Left colon (tissue), 2 donors: ENCODE measurements at places on chromosomes 7 and 10.

- no peak for DNase-seq
These were observed 41.5 kb downstream of the MINDY4 start for GRCh38 chr7:30812676-30813075.

DNA sequence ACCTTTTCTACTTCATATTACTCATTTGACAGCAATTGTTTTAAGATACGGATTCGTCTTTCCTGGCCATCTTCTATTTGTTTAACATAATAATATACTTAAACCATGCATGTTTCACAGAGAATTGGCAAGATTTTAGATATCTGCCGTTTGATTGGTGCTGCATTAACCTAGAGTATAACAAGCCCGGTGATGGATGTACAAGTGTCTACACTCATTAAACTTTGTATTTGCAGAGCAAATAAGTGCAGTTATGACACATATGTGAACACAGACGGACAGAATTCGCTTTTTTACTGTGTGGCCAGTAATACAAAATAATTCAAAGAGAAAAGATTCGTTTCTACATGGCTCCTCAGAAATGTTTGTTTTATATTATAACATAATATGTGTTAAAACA is 116.1 kb downstream of the ARL4A start:
- no peak for DNase-seq

- no peak for DNase-seq
These were observed 488.4 kb downstream of the NXPH1 start for GRCh38 chr7:8921807-8922206.

DNA sequence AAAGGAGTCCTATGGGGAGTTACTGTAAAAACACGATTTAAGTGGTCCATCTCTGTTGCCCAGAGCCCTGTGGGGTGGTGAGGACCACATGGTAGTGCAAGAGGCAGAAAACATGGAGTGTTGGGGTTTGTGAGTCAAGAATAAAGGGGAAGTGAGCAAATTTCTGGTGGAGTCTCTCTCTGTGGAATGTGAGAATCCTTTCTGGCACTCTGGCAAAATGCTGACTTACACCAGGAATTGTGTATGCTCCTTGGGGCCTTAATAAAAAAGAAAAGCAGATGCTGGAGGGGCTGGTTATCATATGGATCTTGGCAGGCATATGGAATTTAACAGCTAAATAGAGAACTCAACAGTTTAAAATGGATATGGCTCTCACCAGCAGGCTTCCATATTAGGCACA is 486.0 kb downstream of the TNS3 start:
- no peak for DNase-seq

- no peak for DNase-seq
These were observed 157.5 kb downstream of the LYZL1 start for GRCh38 chr10:29446327-29446726.
